ENCODE measurements at places on chromosomes 3 and 15.
A peak's percentile ranks its signal among the peaks of the same experiment; 100 is the strongest.

GRCh38 chr3:47614788-47615187, 36.1 kb upstream of the CSPG5 start:
- DNase-seq = no peak

DNA sequence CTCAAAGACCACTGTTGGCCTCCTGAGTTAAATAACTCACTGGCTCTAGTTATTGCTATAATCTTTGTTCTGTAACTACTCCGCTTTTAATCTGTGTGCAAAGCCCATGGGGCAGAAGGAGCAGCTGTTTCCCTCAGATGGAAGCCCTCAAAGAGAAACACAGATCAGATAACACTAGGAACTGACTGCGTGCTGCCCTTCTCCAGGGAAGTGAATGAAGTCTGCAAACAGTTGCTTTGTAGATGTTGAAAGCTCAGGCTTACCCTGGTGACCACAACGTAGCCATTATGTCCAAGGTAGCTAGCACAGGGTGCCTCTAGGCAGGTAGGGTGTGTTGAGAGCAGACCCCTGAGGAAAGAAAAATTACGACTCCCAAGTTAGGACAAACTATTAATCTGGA, 152.3 kb upstream of the STAC start:
- no peak for DNase-seq

- DNase-seq = no peak
Measured at GRCh38 chr15:60477916-60478565, 901 bp downstream of the ICE2 start.

DNA sequence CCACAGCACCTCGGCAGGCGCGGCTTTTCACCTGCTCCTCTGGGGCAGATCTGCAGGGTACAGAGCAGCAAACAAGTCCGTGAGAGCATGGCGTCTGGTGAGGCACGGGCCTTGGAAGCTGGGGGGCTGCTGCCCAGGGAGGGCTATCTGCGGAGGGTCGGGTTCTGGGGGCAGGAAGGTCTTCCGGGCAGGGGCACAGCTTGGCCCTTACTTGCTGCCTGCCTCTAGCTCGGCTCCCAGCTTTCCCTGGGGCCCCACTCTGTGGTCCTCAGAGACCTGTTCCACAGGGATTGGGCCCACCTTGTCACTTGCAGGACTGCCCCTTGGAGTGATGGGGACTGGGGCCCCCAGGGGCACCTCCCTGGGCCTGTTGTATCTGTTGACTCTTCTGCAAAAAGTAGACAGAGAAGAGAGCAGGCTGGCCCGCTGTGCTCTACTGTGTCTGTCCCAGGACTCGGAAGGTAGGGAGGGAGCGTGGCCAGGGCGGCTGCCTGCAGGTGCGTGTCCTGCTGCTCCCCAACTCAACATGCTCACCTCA, 84.1 kb downstream of the TBC1D2B start:
- DNase-seq = no peak

DNA sequence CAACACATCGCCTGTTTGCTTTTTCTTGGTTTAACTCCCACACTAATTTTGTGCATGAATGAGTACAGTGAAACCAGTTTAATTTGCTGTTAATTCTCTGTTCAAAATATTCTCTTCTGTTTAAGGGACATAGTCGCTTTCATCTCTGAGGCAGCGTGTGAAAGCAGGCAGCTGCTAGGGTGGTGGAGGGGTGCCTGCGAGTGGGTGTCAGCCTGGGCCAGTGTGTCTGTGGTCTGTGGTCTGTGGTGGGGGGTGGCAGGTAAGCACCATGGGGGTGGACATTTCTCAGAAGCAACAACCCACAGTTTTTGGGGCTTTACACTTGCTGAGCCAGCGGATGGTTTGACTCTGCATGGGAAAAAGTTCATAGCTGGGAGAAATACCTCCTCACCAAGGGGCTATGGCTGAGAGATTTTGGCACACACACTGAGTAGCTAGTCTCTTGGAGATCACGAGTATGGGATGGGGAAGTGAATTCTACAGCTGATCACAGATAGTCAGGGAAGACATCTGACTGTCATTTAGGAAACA, 109.2 kb downstream of the EPHB1 start:
- no peak for DNase-seq

- no peak for DNase-seq
Measured at GRCh38 chr3:105691053-105691452, 177.8 kb downstream of the CBLB start.

DNA sequence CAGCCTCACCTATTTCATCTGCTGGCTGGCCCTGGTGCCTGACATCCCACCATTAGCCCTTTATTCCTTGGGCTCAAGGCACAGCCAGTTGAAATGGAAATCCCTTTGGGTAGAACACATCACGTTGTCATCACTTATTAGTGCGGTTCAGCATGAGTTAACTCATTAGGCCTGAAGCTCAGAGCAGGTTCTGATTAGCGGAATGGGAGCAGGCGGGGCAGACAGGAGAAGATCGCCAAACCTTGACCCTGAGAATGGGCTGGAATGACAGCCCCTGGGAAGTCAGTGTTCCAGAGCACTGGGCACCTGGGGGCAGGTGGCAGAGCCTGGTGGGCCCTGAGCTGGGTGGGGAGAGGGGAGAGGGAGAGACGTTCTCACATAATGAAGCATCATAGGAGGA, 5.8 kb downstream of the ITGA11 start:
- no peak for DNase-seq

DNA sequence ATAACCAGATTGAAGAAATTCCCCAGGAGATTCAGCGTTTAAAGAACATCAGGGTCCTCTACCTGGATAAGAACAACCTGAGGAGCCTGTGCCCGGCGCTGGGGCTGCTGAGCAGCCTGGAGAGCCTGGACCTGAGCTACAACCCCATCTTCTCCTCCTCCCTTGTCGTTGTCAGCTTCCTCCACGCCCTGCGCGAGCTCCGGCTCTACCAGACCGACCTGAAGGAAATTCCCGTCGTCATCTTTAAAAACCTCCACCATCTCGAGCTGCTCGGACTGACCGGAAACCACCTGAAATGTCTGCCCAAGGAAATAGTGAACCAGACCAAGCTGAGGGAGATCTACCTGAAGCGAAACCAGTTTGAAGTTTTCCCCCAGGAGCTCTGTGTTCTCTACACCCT, 9.4 kb upstream of the LRRC34 start:
- no peak for DNase-seq

GRCh38 chr15:73991260-73991659, 835 bp downstream of the STOML1 start:
- no peak for DNase-seq

DNA sequence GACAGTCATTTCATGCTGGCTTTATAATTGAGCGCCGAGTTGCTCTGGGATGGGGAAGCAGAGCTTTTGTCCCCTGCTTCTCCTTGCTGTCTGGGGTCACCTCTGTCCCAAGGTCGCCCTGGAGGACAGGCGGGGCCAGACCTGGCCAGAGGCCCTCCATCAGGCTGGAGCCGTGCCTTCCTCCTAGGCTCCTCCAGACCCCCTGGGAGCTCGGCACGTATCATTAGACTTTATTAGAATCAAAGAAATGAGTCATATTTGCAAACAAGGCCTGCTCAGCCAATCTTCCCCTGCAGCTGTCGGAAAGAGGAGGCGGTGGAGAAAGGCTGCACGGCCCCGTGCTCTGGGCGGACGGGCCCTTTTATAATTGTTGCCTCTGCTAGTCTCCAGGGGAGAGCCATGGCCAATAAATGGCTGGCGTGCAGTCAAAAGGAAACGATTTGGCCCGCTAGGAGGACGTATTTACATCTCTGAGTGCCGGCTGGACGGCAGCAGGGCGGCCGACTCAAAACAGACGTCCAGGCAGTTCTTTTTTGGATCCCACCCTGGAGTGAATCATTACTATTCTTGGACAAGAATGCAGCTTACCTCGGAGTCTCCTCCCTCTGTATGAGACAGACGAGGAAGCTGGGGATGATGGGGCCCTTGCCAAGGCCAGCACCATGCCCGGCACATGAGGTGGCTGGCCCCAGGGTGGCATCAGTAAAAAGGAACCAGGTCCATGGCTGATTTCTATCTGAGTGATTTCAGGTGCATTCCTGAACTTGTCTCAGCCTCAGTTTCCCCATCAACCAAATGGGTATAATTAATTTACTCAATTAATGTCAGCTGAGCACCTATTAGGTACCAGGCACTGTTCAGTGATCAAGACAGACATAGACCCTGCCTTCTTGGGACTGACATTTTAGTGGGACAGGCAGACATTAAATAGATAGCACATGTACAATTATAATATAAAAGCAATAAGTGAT, 50.6 kb downstream of the SLC6A6 start:
- no peak for DNase-seq

DNA sequence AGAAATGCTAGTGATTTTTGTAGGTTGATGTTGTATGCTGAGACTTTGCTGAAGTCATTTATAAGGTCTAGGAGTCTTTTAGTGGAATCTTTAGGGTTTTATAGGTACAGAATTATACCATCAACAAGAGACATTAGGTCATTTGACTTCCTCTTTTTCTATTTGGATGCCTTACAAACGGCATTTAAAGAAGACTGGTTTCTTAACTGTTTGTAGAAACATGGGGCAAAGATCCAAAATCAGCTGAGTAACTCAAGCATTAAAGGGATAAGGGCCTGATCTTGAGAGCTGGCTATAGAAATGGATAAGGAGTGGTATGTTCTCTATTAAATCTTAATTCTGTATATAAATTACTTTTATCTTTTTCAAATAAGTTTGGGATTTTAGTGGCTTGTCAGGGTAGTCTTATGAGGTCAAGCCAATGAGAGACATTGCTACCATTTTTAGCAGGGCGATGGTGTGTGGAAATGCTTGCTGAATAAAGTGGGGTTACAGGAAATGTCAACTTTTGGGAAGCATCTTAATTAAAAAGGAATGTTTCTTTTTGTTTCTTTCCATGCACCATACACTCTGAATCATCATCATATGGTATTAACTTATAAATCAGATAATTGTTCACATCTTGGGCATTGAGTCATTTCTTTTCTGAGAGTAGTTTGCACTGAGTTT, 197.7 kb upstream of the GBE1 start:
- no peak for DNase-seq

DNA sequence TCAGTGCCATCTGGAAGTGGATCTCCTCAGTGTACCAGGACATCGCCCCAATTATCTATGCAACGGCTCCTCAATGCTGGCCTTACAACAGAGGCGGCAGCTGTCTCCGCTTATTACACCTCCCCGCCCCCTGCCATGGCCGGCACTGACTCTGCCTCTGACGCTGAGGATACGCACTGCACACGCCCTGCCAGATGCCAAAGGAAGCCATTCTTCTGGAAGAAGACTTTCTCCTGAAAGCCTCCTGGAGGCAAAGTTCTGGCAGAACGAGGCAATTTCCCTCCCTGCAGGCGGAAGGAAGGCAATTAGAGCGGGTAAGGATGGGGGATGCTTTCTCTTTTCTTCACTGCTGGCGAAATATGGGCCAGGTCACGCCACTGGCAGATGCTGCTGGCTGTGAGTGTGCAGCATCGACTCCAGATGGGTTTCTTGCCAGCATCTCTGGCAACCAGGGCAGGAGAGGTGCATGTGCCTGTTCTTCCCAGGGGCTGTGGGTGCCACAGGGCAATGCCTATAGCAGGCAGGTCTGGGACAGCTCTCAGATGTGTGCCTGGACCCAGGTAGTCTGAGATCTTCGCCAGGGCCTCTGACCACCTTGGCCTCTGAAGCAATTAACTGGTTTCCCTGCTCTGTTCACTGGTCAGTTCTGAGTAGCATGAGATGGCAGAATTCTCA, 62.2 kb upstream of the MRPS22 start:
- DNase-seq = no peak

- no peak for DNase-seq
Measured at GRCh38 chr3:191430103-191430502, 30.9 kb upstream of the PYDC2 start.

GRCh38 chr15:98800437-98801233, 152.3 kb downstream of the IGF1R start:
- no peak for DNase-seq

DNA sequence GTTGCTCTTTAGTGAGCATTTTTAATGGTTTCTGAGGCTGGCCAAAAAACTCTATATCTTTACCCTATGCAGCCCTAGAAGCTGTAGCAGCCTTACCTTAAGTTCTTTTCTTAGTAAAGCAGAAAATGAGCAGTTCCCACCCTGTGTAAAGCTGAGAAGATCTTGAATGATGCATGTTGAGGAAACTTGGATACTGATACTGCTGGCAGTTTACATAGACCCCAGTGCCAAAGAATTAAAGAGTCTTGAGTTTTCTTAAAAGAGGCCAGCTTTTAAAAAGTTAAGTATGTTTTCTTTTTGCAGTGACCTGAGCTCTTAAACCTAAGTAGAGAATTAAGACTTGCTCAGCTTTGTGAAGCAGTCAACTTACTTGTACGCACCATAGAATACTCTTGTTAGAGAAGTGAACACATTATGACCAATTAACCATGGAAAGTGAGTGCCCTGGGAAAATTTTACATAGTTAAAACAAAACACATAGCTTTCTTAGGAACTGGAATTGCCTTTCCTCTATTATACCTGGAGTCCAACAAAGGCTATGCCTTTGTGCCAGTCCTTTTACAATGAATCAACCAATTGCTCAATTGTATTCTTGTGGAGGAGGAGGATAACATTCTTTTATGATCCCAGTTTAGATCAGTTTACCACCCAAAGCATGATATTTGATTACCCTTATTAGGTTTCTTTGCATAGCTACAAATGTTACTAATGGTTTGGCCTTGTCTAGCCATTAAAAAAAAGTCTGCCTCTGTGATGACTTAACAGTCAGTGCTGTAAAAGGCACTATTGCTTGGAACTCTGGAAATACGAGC, 28.4 kb downstream of the PLS1 start:
- no peak for DNase-seq

GRCh38 chr3:66361356-66361755, 139.5 kb downstream of the LRIG1 start:
- no peak for DNase-seq

- no peak for DNase-seq
Measured at GRCh38 chr3:129695230-129695629, 88.8 kb upstream of the PLXND1 start.

GRCh38 chr3:188367678-188368077, 213.7 kb downstream of the LPP start:
- no peak for DNase-seq

- DNase-seq = no peak
Measured at GRCh38 chr3:168620854-168621253, 525.1 kb upstream of the GOLIM4 start.

GRCh38 chr3:47425383-47425778, 44.6 kb downstream of the PTPN23 start:
- DNase-seq = no peak

DNA sequence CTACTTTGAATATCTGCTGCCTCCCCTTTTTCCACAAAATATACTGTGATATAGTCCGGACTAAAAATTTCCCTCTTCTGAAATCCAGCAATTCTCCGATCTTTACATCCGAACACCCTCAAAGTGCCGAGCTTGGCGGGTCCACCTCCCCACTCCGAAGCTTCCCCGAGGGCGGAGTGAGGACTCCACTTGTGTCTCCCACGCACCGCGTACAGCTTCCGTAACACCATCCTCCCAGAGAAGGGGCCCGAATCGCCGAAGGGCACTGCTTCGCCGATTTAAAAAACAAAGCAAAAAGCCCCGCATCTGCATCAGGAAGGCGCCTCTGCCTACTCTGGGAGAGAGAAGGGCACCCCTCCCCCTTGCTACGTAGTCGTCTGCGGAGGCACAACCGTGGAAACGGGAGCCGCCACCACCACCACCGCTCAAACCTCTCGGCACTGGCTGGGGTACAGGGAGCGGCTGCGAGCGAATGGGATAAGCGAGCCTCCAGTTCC, 551 bp downstream of the NCBP2 start:
- DNase-seq = peak; percentile 32
